ENCODE measurements at places on chromosomes 5 and 9.

GRCh38 chr9:69131682-69132081 lies 42.4 kb upstream of the TJP2 start:
- no peak overlapping the region for H3K4me3 ChIP-seq
- no peaks in the 10 kb centered on the region for H3K4me1 ChIP-seq
- H3K27me3 ChIP-seq, result no peaks in the 10 kb centered on the region
- peak overlapping the region; percentile 0 for H3K27ac ChIP-seq
- no peaks in the 10 kb centered on the region for H3K36me3 ChIP-seq

DNA sequence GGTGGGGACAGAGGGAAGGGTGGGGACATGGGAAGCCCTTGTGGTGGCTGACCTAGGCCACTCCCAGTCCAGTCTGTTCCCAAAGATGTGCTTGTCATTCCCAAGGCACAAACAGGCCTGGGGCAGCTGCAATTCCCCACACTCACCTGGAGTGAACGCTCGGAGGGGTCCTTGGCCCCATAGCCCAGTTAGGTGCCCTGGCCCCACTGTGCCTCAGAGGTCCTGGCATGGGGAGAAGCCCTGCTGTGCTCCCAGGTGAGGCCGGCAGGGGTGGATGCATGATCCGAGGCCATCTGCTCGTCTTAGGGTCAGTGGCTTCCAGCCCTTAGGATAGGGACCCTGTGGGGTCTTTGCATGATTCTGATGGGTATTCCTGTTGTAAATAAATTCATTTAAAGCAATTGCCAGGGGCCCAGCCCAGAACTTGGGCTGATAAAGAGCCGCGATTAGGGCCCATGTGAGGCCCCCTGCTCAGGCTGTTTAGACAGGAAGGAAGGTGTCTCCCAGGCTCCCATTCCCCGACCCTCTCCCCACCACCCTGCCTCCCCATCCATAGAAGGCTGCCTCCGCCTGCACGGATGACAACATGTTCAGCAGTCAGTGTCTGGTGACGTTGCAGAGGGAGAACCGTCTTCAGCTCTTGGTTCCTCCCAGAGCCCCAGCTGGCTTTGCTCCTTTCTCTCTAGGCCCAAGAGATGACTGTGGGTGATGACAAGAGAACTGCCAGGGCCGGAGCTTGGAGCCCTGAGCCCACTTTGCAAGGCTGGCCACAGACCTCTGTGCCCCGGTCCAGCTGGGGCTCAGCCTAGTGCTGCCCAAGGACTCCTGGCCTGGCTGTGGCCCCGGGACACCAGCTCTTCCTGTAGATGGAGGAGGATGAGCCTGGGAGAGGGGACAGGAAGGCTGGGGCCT lies 28.4 kb upstream of the IRX4 start:
- DNase-seq, result no peak
- H3K27me3 ChIP-seq, result no peaks in the 10 kb centered on the region
- no peak overlapping the region for H3K4me3 ChIP-seq
- no peaks in the 10 kb centered on the region for H3K4me1 ChIP-seq
- no peak overlapping the region for H3K27ac ChIP-seq

GRCh38 chr5:15748266-15748665 lies 248.3 kb downstream of the FBXL7 start:
- no peak overlapping the region for H3K27ac ChIP-seq
- H3K4me1 ChIP-seq, result no peaks in the 10 kb centered on the region
- H3K27me3 ChIP-seq, result no peaks in the 10 kb centered on the region
- no peak overlapping the region for H3K4me3 ChIP-seq

GRCh38 chr9:23343226-23343625 lies 482.8 kb downstream of the ELAVL2 start:
- H3K27ac ChIP-seq, result no peak overlapping the region
- H3K36me3 ChIP-seq, result no peaks in the 10 kb centered on the region
- no peak for DNase-seq
- no peak overlapping the region for H3K4me3 ChIP-seq
- H3K4me1 ChIP-seq, result no peaks in the 10 kb centered on the region

- H3K27me3 ChIP-seq, result no peaks in the 10 kb centered on the region
- DNase-seq, result no peak
- no peak overlapping the region for H3K4me3 ChIP-seq
- no peak overlapping the region for H3K27ac ChIP-seq
Measured at GRCh38 chr5:26329562-26330189, 708.7 kb downstream of the CDH9 start.

DNA sequence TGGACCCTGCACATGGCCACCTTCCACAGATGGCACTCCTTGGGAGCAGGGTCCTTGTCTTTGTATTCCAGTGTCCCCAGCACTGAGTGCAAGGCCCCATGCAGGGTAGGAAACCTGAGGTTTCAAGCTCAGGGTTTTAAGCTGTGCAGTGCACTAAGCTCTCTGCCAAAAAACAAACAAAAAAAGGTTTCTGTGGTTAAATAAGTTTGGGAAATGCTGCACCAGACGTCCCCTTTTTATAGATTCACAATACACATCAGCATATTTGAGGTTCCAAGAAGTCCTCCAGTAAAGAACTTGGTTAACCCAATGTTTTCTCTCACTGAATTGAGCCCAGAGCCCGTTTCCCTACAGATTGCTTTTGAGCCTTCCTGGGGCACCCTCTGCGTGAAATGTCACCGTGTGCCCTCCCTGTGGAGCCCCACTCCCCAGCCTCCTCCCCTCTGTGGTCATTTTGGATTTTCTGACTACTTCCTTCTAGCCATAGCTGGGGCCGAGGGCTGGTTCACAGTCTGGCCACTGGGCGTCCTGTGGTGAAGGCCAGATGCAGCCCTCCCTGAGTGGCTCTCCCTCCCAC lies 17.1 kb downstream of the DELE1 start:
- peaks cover 7% of the 10 kb centered on the region for H3K36me3 ChIP-seq
- H3K4me3 ChIP-seq, result no peak overlapping the region
- H3K27ac ChIP-seq, result no peak overlapping the region
- no peak for DNase-seq

- H3K27ac ChIP-seq, result no peak overlapping the region
- no peaks in the 10 kb centered on the region for H3K4me1 ChIP-seq
- no peaks in the 10 kb centered on the region for H3K27me3 ChIP-seq
- DNase-seq, result no peak
Measured at GRCh38 chr5:10277773-10278630, 27.9 kb downstream of the CCT5 start.

DNA sequence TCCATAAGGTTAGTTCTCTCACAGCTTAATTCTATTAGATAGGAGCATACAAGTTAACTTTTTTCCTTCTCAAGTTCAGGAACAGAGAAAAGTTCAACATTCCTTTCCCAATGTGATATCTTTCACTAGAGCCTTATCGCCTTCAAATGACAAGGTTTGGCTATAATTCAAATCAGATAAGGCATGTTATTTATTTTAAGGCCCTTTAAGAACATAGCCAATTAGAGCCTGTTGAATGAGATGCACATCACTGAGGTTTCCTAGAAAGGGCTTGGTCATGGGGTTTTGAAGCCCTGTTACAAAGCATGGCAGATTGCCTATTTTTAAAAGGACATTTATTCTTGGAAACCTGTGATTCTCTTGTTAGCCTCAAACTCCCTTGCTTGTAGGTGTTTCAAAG lies 123.4 kb downstream of the BASP1 start:
- no peak overlapping the region for H3K27ac ChIP-seq
- no peak for DNase-seq
- H3K4me1 ChIP-seq, result no peaks in the 10 kb centered on the region
- H3K27me3 ChIP-seq, result no peaks in the 10 kb centered on the region
- no peaks in the 10 kb centered on the region for H3K36me3 ChIP-seq

- H3K4me1 ChIP-seq, result no peaks in the 10 kb centered on the region
- H3K36me3 ChIP-seq, result no peaks in the 10 kb centered on the region
- H3K27ac ChIP-seq, result no peak overlapping the region
- H3K4me3 ChIP-seq, result no peak overlapping the region
- H3K27me3 ChIP-seq, result no peaks in the 10 kb centered on the region
- no peak for DNase-seq
Measured at GRCh38 chr5:159419576-159419975, 89.3 kb upstream of the IL12B start.

DNA sequence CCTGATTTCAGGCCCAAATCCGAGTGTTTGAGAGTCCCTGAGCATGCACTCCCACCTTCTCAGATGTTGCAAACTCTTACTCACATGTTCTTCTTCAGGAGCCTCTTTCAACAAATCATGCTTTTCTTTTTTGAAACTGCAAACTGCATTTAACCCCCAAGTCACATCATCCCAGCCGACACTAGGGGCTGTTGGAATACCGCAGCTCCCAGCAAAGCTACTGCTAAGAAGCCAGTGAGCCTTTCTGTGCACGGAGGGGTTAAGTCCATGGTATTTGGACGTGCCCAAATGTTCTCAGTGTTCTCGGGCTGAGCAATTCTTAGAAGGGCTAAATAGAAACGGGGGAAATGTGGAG lies 282.9 kb downstream of the NFIB start:
- H3K4me1 ChIP-seq, result peaks cover 11% of the 10 kb centered on the region
- no peaks in the 10 kb centered on the region for H3K36me3 ChIP-seq
- H3K27ac ChIP-seq, result peak overlapping the region; percentile 66
- no peaks in the 10 kb centered on the region for H3K27me3 ChIP-seq
- no peak for DNase-seq

- H3K27ac ChIP-seq, result no peak overlapping the region
- H3K4me1 ChIP-seq, result no peaks in the 10 kb centered on the region
- no peaks in the 10 kb centered on the region for H3K36me3 ChIP-seq
- H3K4me3 ChIP-seq, result no peak overlapping the region
- DNase-seq, result no peak
- no peaks in the 10 kb centered on the region for H3K27me3 ChIP-seq
Measured at GRCh38 chr5:167351316-167351715, 940.1 kb upstream of the WWC1 start.

DNA sequence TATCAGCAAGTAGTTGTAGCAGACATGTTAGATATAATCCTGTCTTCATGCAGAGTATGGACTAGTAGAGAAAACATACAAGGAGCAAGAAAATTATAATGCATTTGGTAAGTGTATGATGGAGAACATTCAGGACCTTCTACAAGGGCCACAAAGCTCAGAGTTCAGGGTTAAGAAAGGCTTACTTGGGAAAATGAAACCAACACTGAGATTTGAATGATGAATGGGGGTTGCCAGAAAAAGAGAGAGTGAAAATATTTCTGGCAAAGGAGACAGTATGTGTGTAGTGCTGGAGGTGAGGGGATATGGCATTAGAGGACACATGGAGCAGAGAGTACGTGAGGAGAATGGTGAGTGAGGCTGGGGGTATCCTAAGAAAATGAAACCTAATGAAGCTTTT lies 169.8 kb upstream of the STK32A start:
- H3K27me3 ChIP-seq, result no peaks in the 10 kb centered on the region
- no peaks in the 10 kb centered on the region for H3K4me1 ChIP-seq
- H3K27ac ChIP-seq, result no peak overlapping the region
- H3K4me3 ChIP-seq, result no peak overlapping the region

DNA sequence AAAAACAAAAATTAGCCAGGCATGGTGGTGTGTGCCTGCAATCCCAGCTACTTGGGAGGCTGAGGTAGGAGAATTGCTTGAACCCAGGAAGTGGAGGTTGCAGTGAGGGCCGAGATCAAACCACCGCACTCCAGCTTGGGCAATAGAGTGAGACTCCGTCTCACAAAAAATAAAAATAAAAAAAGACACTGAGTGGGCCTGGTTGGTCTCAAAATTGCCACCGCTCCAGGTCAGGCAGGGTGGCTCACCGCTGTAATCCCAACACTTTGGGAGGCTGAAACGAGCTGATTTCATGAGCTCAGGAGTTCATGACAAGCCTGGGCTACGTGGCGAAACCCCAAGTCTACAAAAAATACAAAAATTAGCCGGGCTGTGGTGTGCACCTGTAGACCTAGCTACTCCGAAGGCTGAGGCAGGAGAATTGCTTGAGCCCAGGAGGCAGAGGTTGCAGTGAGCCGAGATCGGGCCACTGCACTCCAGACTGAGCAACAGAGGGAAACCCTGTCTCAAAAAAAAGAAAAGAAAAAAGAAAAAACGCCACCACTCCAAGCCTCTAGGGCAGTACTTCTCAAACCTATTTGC lies 1.8 kb downstream of the STK10 start:
- no peak for DNase-seq
- H3K27me3 ChIP-seq, result no peaks in the 10 kb centered on the region
- H3K4me1 ChIP-seq, result no peaks in the 10 kb centered on the region
- no peak overlapping the region for H3K27ac ChIP-seq

GRCh38 chr9:74838351-74838750 lies 49.4 kb downstream of the TRPM6 start:
- H3K36me3 ChIP-seq, result no peaks in the 10 kb centered on the region
- no peak overlapping the region for H3K4me3 ChIP-seq
- H3K27ac ChIP-seq, result no peak overlapping the region
- H3K27me3 ChIP-seq, result no peaks in the 10 kb centered on the region
- DNase-seq, result no peak

DNA sequence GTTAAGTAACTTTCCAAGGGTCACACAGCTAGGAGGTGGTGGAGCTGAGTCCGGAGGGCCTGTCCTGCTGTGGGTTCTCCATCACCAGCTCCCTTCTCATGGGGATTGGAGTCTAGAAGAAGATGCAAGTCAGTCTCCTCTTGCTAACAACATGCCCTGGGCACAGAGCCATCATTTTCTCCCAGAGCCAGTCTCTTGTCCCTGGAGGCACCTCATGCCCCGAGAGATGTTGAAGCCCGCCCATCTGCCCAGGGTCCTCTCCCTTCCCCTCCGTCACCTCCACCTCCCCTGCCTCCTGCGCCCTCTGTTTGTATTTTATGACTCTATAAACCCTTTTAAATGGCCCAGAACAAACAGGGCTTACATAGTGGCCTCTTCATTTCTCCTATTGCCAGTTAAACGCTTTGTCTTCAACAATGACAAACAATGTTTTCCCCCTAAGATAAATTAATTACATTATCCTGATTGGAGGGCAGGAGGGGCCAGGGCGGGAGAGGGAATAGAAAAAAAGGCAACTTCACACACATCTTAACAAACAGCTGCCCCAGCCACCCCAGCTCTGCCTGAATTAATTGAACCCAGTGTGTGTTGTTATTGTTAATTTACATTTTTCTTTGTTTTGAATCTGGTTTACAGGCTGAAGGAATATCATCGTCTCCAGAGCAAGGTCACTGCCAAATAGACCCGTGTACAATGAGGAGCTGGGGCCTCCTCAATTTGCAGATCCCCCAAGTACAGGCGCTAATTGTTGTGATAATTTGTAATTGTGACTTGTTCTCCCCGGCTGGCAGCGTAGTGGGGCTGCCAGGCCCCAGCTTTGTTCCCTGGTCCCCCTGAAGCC lies 55.8 kb downstream of the ASS1 start:
- DNase-seq, result peak; percentile 16
- no peak overlapping the region for H3K4me3 ChIP-seq
- H3K36me3 ChIP-seq, result no peaks in the 10 kb centered on the region
- H3K27me3 ChIP-seq, result no peaks in the 10 kb centered on the region

GRCh38 chr5:135955525-135955924 lies 742 bp upstream of the LECT2 start:
- H3K27ac ChIP-seq, result no peak overlapping the region
- H3K27me3 ChIP-seq, result no peaks in the 10 kb centered on the region
- H3K4me3 ChIP-seq, result no peak overlapping the region
- no peak for DNase-seq
- H3K36me3 ChIP-seq, result no peaks in the 10 kb centered on the region

- no peaks in the 10 kb centered on the region for H3K4me1 ChIP-seq
- no peak overlapping the region for H3K4me3 ChIP-seq
- H3K36me3 ChIP-seq, result no peaks in the 10 kb centered on the region
- no peak overlapping the region for H3K27ac ChIP-seq
- DNase-seq, result no peak
Measured at GRCh38 chr5:16596581-16596940, 20.2 kb downstream of the RETREG1 start.

GRCh38 chr9:134551176-134551575 lies 90.4 kb upstream of the COL5A1 start:
- H3K36me3 ChIP-seq, result no peaks in the 10 kb centered on the region
- H3K27ac ChIP-seq, result no peak overlapping the region
- H3K4me1 ChIP-seq, result no peaks in the 10 kb centered on the region
- no peak for DNase-seq

GRCh38 chr9:132406554-132407122 lies at the start of gene TTF1:
TTF1 (minus strand) TSS chr9:132406840; CDS start chr9:132402821, 4,019 bp downstream.
- H3K4me1 ChIP-seq, result peaks cover 10% of the 10 kb centered on the region
- H3K36me3 ChIP-seq, result no peaks in the 10 kb centered on the region
- H3K4me3 ChIP-seq, result peak within 1 kb of the TSS; percentile 55
- peak; percentile 80 for DNase-seq
